ENCODE measurements at places on chromosomes 11 and 22.

GRCh38 chr11:109749476-109749875 is 327.5 kb downstream of the C11orf87 start:
- DNase-seq: no peak

DNA sequence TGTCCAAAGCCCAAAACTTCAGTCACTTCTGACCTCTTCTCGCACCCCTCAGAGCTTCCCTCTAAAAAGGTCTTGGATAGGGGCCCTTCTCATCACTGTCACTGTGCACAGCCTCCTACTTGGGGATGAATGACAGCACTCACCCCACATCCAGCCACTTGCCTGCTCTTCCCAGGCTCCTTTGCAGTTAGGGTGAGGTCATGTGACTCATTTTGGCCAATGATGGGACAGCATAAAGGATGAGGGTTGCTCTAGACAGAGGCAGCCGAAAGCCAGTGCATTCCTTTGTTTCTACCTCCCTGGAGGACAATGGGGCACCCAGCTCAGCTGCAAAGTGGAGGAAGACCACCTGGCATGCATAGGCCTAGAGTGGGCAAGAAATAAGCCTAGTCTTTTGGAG is 1413.3 kb downstream of the TBC1D22A start:
- DNase-seq: no peak

DNA sequence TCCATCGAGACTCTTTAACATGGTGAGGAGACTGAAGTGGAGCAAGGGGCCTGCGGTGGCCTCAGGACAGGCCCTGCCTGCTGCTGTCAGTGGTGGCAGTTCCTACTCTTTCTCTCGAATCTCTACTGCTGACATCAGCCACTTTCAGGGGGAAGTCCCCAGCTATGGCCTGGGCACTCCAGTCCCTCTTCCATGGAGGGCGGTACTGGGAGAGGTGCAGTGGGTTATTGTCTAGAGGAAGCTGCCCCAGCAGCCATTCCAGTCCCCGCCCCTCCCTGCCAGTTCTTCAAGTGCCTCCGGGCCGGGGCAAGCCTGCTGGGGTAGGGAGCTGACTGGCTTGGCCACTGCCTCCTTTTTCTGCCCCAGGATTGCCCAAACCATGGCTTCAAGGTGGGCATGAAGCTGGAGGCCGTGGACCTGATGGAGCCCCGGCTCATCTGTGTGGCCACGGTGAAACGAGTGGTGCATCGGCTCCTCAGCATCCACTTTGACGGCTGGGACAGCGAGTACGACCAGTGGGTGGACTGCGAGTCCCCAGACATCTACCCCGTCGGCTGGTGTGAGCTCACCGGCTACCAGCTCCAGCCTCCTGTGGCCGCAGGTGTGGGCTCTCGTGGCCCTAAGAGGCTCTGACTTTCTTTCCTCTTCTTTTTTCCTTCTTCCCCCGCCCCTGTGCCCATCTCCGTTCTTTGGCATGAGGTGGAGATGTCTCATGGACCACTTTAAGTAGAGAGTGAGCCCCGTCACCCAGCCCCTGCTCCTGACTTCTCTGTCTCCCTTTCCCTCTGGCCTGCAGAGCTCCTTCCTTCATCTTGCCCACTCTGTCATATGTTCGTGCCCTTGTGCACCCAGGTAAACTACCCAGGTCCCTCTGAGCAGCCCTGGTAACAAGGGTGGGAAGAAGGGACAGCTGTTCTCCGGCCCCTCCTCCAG is 13.7 kb downstream of the CHADL start:
- no peak for DNase-seq

- DNase-seq: no peak
These were observed 14.8 kb downstream of the SGSM3 start for GRCh38 chr22:40385036-40385782.

DNA sequence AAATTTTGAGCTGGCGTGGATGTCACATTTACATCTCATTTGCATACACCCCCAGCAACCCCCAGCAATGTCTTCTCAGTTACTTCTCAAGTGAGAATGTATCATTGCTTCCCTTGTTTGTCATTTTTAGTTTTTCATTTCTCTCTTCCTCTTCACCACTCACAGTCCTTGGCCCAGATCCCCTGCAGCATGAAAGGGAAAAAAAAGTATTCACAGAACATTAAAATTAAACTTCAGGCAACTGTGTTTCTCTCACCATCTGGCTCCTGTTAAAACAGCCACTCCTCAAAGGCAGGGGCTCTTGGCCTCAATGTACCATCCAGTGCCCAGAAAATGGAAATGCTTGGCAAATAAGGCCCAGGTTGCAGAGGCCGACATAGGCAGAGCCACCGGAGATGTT is 126.8 kb downstream of the CTNND1 start:
- no peak for DNase-seq

Data from LHCN-M2 (cell line).